ENCODE measurements at places on chromosomes 6 and 20.
A peak's percentile ranks its signal among the peaks of the same experiment; 100 is the strongest.

GRCh38 chr6:24408719-24409410 is 6.1 kb downstream of the MRS2 start:
- DNase-seq, result no peak

GRCh38 chr20:37575884-37576283 is 48.2 kb upstream of the BLCAP start:
- DNase-seq, result no peak

GRCh38 chr6:162409741-162410691 is 317.6 kb downstream of the PRKN start:
- no peak for DNase-seq

- no peak for DNase-seq
Observed at GRCh38 chr20:9270831-9271230, 201.9 kb downstream of the PLCB4 start.

DNA sequence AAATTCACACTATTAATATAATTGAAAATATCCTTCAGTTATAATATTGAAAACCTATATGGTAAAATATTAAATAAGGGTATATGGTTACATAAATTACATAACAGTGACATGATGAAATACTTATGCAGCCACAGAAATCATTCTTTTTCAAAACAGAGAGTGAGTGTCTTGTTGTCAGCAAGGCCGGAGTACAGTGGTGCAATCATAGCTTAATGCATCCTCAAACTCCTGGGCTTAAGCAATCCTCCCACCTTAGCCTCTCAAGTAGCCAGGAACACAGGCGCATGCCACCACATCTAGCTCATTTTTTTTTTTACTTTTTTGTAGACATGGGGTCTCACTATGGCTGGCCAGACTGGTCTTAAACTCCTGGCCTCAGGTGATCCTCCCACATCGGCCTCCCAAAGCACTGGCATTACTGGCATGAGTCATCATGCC is 40.4 kb downstream of the FAM8A1 start:
- no peak for DNase-seq

- DNase-seq, result no peak
Observed at GRCh38 chr20:47352332-47353238, 3.9 kb downstream of the ZMYND8 start.

DNA sequence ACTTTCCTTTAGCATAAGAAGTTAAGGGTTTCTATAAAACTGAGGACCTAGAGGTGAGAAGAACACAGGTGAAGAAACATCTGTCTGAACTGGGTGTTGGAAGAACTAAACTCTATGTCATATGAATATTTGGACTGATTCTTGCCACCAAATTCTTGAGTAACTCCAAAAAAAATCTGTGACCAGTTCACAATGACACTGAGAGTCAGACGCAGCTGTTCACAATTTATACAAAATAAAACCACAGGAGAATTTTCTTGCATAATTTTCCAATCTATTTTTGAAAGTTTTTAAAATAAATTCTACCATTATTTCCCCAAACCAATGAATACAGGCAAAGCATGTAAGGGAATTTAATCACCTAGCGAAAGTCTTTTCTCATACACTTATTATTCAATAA is 148.1 kb upstream of the TCF21 start:
- no peak for DNase-seq

DNA sequence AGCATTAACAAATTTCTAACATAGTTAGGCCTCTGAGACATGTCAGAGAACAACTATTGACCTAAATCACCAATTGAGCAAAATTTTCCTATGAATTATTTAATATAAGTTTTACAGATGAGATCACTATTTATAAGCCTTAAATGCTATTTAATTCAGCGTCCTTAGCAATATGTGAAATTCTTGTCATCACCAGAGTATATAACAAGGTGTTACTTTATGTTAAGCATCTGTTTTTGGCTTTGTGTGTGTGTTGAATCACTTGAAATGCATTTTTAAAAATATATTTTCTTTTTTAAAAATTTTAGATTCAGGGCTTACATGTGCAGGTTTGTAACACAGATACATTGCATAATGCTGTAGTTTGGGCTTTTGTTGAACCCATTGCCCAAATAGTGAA is 794.1 kb downstream of the EYS start:
- no peak for DNase-seq

GRCh38 chr6:86848986-86849385 is 88.3 kb upstream of the HTR1E start:
- DNase-seq, result no peak

GRCh38 chr6:131135244-131136020 is at the start of gene AKAP7:
Gene AKAP7, plus strand, starts transcription at chr6:131135467. Its CDS starts 297 bp downstream, at chr6:131135764.
- peak; percentile 70 for DNase-seq
